Left renal pelvis (tissue), 4 donors: ENCODE measurements at places on chromosomes 1 and 21.

DNA sequence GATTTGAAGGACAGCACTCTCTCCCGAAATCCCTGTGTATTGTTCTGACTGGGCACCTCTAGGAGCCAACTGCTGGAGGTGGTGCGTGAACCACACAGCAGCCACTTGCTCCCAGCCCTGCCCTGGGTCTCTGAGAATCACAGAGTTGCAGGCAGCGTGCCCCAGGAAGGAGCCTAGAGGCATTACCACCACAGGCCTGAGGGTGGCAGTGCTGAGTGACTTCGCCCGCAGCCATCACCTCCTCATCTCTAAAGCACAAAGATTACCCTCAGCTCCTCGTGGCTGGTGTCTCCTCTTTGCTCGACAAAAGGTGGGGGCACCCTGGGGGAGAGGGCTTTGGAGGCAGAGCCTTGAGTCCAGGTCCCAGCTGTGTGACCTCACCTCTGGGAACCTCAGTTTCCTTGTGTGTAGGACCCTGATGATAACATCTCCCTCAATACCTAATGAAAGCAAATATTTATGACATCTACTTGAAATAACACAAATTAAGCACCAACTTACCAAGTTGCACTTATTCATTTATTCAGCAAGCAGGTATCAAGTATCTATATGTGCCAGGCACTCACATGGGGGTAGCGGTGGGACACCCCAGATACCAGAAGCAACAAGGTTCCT, 86.3 kb downstream of the VWA5B1 start:
- DNase-seq, result no peak

DNA sequence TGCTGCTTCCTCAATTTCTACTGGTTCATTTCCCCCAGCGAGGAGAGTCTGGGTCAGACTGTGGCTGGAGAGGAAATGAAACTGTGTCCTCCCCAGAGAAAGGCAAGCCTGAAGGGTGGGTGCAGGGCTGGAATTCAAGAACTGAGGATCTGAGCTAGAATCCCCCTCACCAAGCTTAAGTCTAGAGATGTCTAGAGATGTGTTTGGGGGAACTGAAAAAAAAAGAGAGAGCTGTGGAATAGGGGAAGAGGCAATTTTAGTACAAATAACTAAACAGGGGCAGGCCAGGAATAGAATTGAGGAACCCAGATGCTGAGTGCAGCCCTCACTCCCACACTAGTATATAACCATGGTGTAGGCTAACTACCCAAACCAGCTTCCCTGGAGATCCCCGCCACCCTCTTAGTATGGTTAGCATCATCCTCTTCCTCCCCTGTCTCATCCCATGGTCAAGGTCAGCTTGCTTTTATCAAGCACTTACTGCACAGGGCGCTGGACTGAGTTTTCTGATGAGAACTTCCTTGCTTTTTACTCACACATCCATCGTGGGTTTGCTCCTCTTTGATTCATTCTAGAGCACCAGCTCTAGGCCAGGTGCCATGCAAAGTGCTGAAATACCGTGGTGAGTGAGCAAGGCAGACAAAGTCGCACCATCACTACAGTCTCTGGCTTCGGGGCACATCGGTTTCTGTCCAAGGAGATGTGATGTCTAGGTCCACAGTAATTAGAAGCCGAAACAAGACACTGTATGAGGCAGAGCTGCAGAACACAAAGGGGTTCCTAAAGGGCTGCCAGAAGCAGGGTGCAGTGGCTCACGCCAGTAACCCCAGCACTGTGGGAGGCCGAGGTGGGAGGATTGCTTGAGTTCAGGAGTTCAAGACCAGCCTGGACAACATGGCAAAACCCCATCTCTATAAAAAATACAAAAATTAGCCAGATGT, 112.9 kb upstream of the IPO9 start:
- DNase-seq, result no peak

GRCh38 chr1:54273795-54274163, 73.8 kb downstream of the MRPL37 start:
- DNase-seq, result no peak

DNA sequence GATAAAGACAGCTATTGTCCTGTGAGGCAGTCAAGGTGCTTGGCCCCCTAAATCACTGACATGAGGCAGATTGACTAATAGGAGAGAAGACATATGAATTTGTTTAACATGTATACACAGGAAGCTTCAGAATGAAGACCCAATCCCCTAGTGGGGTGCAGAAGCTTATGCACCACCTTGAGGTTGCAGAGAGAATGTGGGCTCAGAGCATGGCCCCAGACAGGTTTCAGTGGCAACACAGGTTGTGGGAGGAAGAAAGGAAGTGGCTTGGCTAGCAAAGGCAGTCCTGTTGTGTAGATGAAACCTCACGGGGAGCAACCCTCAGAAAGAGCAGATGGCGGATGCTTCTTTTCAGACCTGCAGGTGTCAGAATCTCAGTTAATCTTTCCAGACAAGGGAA, 37.0 kb upstream of the PARP1 start:
- no peak for DNase-seq

DNA sequence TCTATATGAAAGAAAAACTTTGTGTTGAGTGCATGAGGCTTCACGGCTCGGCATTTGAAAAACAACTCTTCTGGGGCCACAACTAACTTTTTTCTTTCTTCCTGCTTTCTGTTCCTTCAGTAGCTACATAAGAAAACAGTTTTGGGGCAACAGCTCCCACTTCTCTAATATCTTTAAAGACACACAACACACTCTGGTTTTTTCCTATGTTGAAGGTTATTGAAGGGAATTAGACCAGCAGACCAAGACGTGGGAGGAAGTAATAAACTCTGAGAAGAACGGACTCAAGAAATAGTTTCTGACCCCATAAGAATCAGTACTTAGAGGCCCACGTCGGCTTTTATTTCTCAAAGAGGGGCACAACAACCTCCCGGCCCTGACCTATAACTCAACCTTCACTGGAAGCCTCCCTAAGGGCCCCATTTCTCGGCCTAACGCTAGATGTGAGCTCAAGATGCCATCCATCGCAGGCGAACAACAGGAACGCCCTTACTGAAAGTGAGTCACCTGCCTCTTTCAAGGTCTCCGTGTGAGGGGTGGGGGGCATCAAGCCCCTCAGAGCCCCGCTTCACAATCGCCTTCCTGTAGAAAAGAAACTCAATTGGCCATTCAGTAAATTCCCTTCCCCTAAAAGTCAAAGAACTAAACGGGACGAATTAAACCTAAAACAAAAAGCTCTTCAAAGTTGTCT, 844 bp downstream of the ZMYM6 start:
- DNase-seq, result no peak

- DNase-seq, result no peak
Measured at GRCh38 chr1:70195342-70195741, 10.0 kb downstream of the LRRC40 start.

- DNase-seq, result no peak
Measured at GRCh38 chr1:77484334-77484733, 198.1 kb downstream of the ZZZ3 start.

GRCh38 chr1:113657126-113657525, 102.2 kb downstream of the PHTF1 start:
- no peak for DNase-seq

DNA sequence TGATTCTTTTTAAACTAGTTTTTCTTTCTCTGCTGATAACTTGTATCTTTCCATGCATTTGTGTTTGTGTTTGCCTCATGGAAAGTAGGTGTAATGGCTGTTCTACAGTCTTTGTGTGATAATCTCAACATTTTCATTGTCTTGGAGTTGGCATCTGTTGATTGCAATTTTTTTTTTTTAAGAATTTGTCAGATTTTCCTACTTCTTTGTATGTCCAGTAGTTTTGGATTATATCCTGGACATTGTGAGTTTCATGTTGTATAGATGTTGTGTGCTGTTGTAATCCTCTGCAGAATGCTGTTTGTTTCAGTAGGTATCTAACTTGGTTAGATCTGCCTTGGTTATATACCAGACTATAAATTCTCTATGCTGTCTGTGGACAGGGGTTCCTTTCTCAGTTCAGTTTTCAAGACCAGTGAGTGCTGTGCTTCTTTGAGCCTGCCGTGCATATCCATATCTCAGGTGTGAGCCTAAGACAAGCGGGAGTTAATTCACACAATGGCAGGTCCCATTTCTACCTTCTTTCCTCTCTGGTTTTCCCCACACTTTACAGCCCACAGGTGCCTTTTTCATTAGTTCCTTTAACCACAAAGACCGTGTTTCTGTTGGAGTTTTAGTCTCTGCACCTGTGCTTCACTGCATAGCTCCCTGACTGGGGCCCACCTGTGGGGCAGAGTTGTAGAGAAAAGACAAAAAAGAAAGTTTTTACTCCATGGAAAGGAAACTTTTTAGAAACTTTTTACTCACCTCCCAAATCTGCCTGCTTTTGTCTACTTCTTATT, 69.9 kb downstream of the ITSN1 start:
- DNase-seq, result no peak

DNA sequence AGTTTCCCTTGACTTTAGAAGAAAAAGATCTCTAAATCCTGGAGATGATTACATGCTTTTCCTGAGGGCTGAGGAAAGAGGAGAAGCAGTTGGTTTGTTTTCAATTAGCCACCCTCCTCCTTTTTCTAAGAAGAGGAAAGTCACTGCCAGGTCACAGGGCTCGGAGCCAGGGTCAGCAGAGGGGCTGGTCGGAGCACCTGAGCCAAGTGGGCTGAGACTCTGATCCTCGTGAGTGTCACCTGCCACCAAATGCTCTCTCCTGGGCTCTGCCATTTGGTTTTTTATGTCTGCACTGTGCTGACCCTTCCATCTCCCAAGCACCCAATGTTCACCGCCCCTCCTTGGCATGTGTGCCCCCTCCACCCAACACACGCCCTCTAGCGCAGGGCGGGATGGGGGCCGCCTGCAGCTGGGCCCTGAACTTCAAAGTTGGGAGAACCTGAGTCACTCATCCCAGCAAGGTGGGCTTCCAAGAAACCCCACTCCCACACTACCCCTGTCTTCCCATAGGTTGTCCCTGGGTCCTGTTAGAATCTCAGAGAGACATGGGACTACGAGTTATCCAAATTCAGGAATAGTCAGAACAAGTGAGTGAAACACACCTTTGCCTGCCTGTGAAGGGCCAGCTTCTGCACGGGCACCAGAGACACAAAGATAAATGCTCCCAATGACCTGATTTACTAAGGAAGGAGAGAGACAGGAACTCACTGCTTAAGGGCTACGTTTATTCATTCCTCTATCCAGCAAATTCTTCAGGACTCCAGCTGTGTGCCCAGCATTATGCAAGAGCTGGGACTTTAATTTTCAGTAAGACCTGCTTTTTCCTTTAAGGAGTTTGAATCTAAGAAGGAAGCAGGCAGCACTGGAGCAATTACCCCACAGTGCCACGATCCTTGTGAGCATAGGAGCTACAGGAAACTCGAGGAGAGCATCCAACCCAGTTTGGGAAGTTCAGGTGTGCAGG, 127.5 kb downstream of the RHOU start:
- no peak for DNase-seq

GRCh38 chr1:239169276-239169675, 217.1 kb upstream of the CHRM3 start:
- no peak for DNase-seq

GRCh38 chr1:155761736-155762405, 73.0 kb downstream of the DAP3 start:
- DNase-seq, result no peak

DNA sequence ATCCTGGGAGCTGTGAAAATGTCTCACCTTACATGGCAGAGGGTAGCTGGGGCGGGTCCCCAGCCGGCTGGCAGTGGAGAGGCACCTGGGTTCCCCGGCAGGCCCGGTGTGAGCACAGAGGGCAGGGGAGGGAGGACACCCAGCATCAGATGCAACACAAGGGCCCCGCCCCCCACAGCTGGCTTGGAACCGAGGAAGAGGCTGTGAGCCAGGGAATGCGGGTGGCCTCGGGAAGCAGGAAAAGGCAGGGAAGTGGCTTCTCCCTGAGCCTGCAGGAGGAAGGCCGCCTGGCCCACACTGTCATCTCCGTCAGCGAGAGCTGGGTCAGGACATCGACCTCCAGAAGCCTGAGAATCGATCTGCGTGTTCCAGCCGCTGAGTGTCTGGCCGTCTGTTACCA, 87.3 kb downstream of the SIK1 start:
- no peak for DNase-seq

DNA sequence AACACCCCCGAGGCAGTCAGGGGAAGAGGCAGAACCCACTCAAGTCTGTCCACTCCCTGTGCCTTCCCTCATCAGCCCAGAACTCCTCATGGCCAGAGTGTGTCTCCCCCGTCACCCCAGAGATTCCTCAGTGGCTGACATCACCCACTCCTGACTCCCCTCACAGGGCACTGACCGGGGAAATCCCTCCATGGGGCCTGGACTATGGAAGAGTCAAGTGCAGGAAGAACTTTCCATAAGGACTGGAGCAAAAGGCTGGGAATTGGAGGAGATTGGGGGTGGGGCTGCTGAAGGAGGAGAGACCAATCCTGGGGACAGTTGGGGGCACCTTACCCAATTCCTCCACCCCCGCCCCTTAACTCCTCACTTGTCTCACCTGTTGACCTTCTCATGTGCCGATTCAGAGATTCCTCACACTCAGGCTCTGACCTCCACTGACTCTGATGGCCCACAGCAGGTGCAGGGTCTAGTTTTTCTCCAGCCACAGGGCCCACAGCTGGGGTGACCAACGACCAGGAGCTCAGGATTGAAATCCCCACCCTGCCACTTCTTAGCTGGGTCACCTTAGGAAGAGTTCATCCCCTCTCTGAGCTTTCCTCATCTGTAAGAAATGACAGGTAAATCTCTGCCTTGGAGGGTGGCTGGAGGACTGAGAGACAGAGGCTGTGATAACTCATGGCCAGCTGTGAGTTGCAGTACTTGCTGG, 481 bp upstream of the EXTL1 start:
- DNase-seq, result no peak

- no peak for DNase-seq
Measured at GRCh38 chr21:44792702-44793591, 8.7 kb downstream of the UBE2G2 start.

DNA sequence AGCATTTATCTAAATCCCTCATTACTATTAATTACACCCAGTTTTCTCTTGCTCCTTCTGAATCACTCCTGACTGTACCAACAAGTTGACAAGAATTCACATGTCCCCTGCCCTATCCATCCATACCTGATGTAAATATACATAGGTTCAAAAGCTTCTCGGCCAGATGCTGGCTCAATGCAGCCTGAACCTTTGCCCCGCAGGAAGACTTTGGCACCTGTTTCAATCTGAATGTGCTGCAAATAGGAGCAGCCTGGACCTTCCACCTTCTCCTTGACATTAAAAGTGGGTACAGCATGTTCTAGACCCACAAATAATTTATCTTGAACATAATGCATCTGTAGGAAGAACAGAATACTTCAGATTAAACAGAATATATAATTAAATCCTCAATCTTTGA, 8.7 kb downstream of the KHDC4 start:
- DNase-seq, result no peak

DNA sequence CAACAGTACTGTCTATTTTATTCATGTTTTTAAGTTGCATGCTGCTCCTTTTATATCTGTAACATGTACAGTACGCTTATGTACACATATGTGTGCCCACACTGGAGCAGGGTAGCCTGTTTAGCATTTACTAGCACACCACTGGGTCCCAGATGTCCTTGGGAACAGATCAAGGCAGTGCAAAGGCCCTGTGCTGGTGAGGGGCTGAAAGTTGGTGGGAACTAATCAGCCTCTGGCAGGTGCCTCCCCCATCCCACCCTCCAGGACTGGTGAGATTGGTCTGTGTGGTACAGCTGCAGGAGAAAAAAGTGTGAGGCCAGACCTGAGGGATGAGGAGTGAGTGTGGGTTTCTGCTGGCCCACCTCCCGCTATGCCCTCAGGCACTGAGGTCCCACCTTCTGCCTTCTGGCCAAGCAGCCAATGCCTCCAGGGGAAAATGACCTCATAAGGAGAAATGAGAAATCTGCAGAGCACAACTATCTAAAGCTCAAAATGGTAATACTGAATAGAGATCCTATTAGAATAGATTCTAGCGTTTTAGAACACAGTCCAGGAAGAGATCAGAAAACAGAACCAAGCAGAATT, 58.9 kb downstream of the POFUT2 start:
- DNase-seq, result no peak
